Renal cortex interstitium (tissue), 15 donors: ENCODE measurements at places on chromosomes 1 and 21.

DNA sequence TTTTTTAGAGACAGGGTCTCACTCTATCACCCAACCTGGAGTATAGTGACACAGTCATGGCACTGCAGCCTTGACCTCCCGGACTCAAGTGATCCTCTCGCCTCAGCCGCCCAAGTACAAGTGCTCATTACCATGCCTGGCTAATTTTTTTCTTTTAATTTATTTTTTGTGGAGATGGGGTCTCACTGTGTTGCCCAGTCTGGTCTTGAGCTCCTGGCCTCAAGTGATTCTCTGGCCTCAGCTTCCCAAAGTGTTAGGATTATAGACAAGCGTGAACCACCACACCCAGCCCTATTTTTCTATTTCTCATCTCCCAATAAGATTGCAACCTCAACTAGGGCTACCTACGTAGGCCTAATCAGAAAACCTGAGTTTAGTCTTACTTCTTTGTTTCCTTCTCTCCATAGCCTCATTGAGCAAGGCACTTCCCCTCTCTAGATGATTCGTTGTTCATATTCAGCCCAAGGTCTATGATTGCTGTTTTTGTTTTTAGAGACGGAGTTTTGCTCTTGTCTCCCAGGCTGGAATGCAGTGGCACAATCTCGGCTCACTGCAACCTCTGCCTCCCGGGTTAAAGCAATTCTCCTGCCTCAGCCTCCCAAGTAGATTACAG is 1.1 kb upstream of the KPNA6 start:
- DNase-seq, result no peak

GRCh38 chr1:22636927-22637326 is 499 bp downstream of the C1QA start:
- no peak for DNase-seq

- DNase-seq, result no peak
Observed at GRCh38 chr21:31460980-31461379, 116.9 kb upstream of the TIAM1 start.

- DNase-seq, result no peak
Observed at GRCh38 chr21:45766055-45766454, 122.5 kb downstream of the PCBP3 start.

- DNase-seq, result no peak
Observed at GRCh38 chr1:116765962-116766361, 11.7 kb downstream of the CD2 start.

DNA sequence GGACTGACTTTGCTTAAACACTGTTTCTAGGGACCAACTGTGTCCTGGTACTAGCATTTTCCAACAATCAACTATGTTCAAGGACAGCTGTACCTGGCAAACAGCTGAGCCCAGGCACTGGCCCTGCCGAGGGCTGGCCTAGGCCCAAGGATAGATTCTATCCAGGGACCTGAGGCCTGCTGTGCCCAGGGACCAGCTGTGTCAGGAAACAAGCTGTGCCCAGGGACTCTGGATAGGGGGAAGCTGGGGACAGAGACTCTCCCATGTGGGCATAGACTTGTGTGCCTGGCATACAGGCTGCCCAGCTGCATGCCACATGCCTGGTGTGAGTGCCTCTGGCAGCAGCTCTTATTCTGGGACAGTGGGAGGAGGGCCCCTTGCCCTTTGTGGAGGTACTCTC is 38.1 kb upstream of the POU3F1 start:
- DNase-seq, result no peak
